ENCODE measurements at places on chromosomes 6 and 20. TPM values are rescaled to one million over a fixed set of nuclear protein-coding genes. Genes with fewer than 3 reads are reported as not detected.

Gene TBXT
- not detected for total RNA-seq

Gene BMP7
- total RNA-seq = not detected

Gene MCUR1
- 9.6 TPM for total RNA-seq

Gene CEP85L
- 4.5 TPM for total RNA-seq

Gene CCR6
- total RNA-seq = not detected

Gene TOX2
- 50.5 TPM for total RNA-seq

Gene PRDM13
- not detected for total RNA-seq

Gene DAAM2
- total RNA-seq = 7.9 TPM

Gene SIM1
- total RNA-seq = not detected

Gene OR2H2
- not detected for total RNA-seq

Gene GSTA2
- total RNA-seq = not detected

Gene MARCKS
- 134 TPM for total RNA-seq

Gene MMP24
- total RNA-seq = 0.17 TPM

Gene COL21A1
- total RNA-seq = 0.34 TPM

Gene MEI4
- total RNA-seq = not detected

Gene SLC22A3
- not detected for total RNA-seq

Gene SLCO4A1
- total RNA-seq = 0.74 TPM

Gene IL20RA
- 0.45 TPM for total RNA-seq

Gene TFAP2B
- not detected for total RNA-seq

Gene ZNF184
- total RNA-seq = 4.0 TPM

Gene SNAP25
- total RNA-seq = 5.1 TPM

Gene C6orf58
- not detected for total RNA-seq

Gene CST11
- total RNA-seq = not detected
